Cardiac muscle cell (in vitro differentiated cells and primary cell): ENCODE measurements at places on chromosomes 5 and 9. TPM values are rescaled to one million over a fixed set of nuclear protein-coding genes. Genes with fewer than 3 reads are reported as not detected.

The TMC1 gene
- polyA plus RNA-seq, result not detected in 2 replicates

The MAMDC2 gene
- 0.51 and 1.1 TPM in 2 replicates for polyA plus RNA-seq

The SPINK13 gene
- 0.59 TPM in 1 of 2 replicates, not detected in the other for polyA plus RNA-seq

The TXNDC8 gene
- polyA plus RNA-seq, result not detected in 2 replicates

The SLC6A7 gene
- polyA plus RNA-seq, result not detected in 2 replicates
